ENCODE measurements at places on chromosomes 11 and 22.

DNA sequence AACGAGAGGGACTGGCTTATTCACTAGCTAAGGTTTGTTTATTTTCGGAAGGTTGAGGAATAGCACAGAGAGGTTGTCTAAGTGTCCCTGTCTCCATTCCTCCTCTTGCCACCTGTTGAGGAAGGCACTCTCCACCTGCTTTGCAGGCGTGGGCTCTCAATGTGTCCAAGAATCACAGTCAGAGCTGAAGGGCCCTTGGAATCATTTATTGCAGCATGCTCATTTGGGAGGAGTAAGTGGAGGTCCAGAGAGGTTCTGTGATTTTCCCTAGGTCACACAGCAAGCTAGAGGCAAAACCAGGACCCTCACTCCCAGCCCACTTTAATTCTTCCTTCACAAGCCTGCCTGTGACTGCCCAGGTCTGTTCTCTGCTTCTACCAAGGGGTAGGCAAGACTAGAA is 21.3 kb downstream of the ZBTB16 start:
- DNase-seq: no peak

DNA sequence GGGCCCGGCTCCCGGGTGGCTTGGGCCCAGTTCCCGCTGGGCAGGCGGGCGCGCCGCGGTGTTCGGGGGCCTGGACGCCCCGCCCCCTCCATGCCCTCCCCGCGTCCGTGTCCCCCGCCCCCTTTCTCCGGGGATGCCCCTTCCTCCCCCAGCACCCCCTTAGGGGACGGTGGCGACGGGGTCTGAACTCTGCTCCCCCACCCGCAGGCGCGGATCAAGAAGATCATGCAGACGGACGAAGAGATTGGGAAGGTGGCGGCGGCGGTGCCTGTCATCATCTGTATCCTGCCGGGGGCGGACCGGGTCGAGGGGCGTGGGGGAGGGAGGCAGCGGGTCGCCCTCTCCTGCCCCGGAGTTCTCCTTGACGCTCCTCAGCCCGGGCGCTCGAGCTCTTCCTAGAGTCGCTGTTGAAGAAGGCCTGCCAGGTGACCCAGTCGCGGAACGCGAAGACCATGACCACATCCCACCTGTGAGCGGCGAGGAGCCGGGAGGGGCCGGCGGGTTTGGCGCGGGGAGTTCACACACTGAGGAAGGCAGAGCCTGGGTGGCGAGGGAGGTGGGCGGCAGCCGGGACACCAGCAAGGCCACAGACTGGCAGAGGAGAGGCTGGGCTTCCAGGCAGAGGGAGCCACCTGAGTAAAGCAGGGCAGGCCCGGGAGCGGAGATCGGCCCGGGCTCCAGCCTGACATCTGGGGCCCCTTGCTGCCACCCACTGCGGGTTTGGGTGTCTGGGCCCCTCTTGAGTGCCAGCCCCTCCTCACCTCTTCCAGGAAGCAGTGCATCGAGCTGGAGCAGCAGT is 546 bp downstream of the DRAP1 start:
- DNase-seq: peak; percentile 49

- no peak for DNase-seq
Measured at GRCh38 chr11:98260983-98261382, 759.8 kb upstream of the CNTN5 start.

GRCh38 chr11:134086376-134086775 is 17.5 kb downstream of the JAM3 start:
- DNase-seq: no peak

- DNase-seq: no peak
Measured at GRCh38 chr22:28254396-28254795, 335.3 kb upstream of the PITPNB start.

DNA sequence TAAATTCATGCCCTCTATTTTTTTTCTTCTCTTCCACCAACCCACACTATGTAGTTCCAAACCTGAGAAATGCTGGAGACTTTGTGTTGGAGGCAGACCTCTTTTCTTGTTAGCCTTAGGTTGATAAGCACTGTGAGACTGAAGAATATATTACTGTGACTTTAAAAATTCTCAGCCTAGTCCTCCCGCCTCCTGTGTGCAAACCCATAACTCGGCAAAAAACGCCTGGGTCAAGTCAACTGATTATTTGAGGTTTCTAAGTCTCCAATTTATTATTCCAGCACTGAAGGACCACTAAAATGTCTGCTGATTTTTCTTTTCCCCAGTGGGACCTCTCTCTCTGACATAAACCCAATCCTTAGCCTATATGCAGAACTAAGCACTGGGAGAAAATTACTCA is 1946.0 kb upstream of the RAG2 start:
- no peak for DNase-seq
